ENCODE measurements at places on chromosomes 12 and 14.
A peak's percentile ranks its signal among the peaks of the same experiment; 100 is the strongest.

DNA sequence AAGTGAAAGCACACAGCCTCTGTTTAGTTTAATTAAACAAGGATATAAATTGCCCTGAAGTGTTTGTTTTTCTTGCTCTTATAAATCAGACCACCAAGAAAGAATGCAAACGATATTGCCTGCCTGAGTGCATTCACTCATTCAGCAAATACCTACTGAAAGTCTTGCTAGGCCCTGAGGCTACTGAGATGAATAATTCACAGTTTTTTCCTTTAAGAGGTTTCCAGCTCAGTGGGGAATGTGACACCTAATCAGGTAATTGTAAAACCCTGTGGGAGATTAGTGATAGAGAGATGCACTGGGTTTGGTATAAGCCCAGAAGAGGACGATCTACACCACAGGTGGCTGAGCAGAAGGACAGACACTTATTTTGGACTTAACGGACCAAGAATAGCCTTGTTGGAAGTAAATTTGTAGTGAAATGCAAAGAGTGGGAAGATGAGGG is 151.4 kb downstream of the SLC35F4 start:
- no peak for DNase-seq

DNA sequence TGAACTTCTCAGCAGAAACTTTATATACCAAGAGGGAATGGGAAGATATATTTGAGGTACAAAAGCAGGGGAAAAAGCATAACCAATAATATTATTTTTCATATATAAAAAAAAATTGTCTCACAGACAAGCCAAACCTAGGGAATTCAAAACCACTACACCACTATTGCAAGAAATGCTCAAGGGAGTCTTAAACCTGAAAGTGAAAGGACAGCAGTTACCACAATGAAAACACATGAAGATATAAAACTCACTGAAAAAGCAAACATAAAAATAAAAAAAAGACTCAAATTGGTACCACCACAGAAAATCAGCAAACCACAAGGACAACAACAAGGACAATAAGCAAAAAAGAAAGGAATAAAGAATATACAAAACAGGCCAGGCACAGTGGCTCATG is 131.9 kb downstream of the CEP128 start:
- DNase-seq = no peak

- DNase-seq = peak; percentile 81
These were observed 8.9 kb downstream of the GTF2A1 start for GRCh38 chr14:81211844-81212243.

DNA sequence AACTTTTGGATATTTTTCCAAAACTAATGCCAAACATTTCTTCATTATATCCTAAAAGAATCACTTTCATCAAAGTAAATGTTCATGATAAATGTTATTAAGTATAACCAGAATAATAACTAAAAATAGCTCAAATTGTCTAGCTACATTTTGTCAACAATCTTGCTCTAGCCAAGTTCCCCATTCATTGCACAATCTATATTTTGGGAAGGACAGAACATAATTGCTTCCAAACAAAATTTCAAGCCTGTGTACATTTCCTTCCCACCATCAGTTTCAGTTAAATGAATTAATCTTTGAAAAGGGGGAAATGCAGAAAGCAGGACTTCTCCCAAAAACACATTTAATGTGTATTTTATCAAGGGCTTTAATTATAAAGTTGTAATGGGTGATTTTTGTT is 98.0 kb upstream of the PLEKHG7 start:
- no peak for DNase-seq

DNA sequence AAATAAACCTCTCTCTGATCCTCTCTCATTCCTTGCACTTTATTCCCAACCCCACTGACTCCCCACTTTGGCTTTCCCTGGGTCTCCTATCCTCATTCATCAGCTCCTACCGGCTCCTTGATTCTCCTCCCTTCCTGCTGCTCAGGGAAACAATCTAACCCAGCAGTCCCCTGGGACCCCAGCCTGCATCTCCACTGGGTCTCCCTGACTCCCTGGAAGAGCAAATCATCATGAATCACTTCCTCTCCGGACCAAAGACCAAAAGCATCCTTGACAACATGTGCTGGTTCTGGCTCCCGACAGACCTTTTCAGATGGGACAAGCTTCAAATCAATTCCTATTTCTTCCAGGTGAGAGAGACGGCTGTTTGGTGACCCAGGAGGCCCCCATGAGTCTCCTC is 76.6 kb downstream of the HSPB8 start:
- no peak for DNase-seq

All from Kasumi-1 (cell line).